CMK (cell line): ENCODE measurements at places on chromosomes 7 and 10.

- no peak for DNase-seq
Measured at GRCh38 chr7:44259547-44260457, 59.0 kb downstream of the YKT6 start.

DNA sequence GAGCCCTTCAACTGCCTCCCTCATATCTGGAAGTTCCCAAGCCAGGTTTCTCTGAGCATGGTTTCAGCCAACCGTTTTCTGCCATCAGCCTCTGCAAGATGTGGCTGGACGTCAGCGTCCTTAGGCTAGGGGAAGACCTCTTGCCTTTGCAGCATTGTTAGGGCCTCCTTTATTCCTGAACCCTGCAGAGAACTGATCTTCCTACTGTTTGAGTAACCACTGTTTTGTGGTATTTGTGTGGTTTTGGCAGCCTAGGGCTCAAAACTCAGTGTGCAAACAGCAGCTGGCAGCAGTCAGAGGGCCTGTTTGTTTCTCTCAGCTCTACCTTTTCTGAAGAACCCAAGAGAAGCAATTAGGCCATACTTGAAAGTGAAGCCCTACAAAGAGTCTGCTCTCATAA is 83.4 kb upstream of the SEMA3E start:
- no peak for DNase-seq

DNA sequence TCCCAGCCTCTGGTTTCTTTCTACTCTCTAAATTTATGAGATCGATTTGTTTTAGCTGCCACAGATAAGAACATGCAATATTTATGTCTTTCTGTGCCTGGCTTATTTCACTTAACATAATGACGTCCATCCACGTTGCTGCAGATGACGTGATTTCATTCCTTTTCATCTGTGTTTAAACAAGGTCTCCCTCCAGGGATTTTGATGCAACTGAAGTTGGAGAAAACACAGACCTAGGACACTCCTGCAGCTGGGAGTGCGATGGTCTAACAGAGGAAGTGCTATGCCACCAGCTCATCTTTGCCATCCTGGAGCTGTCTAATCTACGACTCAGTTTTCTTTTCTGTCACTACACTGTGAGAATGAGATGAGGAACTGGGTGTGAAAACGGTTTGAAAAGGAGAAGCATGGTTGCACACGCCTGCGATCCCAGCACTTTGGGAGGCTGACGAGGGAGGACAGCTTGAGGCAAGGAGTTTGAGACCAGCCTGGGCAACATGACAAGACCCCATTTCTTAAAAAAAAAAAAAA is 1.5 kb upstream of the KCTD7 start:
- no peak for DNase-seq

GRCh38 chr10:31886885-31887284 is 41.7 kb downstream of the ARHGAP12 start:
- DNase-seq: no peak

DNA sequence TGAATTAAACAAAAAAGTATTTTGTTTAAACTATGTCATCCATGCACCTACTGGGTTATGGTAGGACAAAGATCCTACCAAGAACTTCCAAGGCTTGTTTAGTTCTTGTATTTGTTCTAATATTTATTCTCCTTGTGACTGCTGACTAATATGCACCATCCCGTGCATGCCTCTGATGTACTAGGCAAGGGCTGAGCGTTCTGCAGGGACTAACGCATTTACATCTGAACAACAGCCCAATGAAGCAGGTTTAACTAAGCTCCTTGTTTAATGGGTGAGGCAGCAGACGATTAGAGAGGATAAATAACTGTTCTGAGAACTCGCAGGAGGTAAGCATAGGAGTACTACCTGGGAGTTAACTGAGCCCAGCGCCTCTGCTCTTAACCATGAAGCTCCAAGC is 64.9 kb downstream of the KIAA1549 start:
- no peak for DNase-seq

GRCh38 chr7:17347401-17347800 is 48.9 kb downstream of the AHR start:
- DNase-seq: no peak

DNA sequence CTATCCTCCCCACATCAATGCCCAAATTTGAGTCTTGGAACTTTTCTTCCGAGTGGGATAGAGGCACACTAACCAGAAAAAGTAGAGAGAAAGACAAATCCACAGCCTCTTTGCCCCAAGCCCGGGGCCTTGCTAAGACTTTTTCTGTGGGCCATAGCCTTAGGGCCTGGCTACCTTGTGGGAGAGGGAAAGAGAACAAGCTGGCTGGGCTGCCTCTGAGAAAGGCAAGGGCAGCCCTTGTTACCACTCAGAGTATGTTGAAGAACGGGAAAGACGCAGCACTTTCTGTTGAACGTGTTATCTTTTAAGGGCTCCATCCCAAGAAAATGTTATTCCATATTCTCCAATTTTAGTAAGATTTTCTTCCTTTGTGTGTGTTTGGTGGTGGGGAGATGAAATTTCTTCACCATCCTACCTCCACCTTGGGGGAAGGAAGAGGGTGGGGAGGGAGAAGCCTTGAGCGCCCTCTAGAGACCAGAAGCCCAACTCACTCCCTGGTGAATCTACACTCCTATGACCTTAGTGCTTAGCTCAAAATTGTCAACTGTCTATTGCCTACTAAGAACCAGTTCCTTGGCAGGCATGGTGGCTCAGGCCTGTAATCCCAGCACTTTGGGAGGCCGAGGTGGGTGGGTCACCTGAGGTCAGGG is 3.9 kb upstream of the NRF1 start:
- DNase-seq: no peak
